NCI-H748 treated with DMSO at 0.1 percent for 48 hours (cell line): ENCODE measurements at places on chromosomes 11 and 22.

DNA sequence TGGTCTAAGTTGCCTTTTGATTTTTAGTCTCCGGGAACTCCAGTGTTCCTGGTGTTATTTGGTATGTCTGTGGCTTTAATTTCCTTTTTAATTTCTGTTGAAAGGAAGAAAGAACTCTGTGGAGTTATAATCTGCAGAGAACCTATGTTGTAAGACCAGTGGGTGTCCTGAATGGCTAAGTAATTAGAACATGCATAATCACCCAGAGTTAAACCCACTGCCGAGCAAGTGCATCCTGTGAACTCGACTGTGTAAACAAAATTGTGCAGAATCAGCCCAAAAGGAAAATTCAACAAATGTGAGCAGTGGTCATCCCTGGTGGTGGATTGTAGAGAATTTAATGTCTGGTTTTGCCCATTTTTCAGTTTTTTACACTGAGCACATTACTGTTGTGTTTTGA, 162.5 kb downstream of the COMMD9 start:
- no peak for DNase-seq

DNA sequence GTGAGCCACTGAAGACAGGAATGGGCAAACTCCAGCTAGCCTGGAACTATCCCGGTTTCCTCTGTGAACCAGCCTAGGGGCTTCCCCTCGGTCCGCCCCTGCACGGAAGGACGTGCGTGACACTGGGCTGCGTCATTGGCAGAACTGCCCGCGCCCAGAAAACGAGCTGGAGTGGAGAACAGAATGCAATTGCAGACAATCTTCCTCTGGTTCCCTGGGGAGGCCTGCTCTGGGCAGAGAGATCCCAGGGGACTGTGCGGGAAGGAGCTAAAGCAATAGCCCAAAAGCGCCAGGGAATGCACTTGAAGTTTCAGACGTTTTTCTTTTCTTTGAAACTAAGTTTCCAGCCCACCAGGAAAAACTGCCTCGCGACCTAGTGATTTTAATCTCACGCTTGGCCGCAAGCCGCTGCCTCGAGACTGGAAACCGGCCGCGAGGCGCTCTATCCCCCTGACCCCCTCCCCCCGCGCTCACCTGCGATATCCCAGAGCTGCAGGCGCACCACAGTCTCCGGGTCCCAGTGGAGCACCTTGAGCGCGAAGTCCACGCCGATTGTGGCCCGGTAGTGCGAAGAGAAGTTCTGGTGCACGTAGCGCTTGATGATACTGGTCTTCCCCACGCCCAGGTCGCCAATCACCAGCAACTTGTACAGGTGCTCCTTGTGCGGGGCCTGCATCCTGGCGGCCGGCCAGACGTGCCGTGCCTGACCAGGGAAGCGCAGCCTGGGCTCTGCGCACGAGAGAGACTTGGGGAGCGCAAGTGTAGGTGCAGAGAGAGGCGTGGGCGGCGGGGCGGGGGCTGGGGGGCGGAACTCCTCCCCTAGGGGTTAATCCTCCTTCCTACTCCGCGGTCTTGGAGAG, at the start of gene RAB38:
RAB38 (minus strand) TSS at position 735 of the 860 bp plus-strand sequence; CDS start at position 676, 59 bp downstream.
- no peak for DNase-seq

DNA sequence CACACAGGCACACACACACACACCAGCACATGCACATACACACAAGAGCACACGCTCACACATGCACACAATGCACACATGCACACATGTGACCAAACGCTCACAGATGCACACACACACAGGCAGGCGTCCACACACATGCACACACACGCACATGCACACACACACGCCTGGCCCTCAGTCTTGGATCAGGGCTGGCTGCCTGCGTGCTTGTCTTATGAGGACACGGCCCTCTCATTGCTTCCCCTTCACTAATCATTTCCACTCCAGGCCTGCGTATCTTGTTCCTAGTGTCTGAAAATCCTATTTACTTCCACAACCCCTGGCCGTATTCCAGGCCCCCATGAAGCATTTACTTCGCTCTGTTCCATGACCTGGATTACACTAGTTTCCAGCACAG, 740.5 kb downstream of the BRD1 start:
- DNase-seq = peak; percentile 16

DNA sequence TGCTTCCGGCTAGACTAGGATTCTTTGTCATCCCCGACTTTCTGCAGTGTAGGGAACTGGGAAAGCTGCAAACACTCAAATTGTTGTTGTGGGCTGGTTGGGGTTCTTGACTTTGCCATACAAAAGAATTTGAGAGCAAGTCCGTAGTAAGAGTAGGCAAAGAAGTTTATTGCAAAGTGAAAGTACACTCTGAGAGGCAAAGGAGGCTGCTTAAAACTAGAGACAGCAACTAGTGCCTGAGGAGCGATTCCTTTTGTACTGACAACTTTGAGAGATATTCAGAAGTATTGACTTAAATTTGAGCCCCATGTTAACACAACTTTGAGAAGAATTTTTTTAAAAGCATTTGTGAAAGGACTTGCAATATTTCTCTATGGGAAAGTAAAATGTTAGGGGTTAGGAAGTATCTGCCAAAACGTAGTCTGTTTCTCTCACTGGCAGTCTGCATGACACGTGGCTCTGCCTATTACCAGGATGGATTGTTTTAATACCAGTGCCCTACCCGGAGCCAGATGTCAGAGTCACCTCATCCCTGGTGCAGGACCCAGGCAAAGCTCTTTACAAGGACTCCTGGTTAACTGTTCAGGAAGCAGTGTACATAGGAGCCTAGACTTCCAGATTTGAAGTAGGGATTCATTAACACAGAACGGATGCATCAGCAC, 85.0 kb upstream of the CLPB start:
- DNase-seq = no peak

DNA sequence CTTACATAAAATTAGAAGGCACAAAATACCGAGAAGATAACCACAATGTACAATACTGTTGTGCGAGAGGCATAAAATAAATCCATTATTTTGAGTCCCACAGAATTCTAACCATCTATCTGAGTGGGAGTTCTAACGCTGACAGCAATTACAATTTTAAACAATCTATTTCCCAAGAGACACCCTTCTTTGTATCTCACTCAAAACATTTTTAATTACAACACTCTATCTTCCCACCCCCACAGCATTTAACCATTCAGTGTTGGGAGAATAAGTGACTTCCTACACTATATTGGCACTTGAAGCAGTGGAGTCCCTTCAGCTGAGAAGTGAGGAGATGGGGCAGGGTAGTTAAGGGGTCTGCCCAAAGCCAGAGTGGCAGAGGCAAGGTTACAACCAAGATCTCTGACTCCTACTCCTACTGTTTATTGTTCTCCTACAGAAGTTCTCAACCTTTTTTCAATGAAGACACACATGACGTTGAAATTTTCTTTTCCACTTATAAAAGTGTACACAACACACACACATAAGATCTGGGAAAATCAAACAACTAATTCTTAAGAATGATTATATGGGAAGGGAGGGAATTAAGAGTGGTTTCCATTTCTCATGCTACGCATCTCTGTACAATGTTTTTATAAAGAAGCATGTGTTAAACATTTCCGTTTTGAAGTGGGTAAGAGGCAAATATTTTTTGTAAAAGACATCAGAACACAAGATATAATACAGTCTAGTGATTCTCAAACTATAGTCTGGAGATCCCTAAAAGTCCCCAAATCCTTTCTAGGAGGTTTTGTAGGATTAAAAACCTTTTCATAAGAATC, 10.9 kb downstream of the SLC25A17 start:
- DNase-seq = no peak

DNA sequence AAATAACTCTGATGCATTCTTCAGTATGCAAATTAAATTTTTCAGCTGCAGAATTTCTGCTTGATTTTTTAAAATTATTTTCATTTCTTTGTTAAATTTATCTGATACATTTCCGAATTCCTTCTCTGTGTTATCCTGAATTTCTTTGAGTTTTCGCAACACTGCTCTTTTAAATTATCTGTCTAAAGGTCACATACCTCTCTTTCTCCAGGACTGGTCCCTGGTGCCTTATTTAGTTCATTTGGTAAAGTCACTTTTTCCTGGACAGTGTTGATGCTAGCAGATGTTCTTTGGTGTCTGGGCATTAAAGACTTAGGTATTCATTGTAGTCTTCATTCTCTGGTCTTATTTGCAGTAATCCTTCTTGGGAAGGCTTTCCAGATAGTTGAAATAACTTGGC, 577.4 kb upstream of the LUZP2 start:
- DNase-seq = no peak

GRCh38 chr22:44291265-44291664, 21.5 kb downstream of the SHISAL1 start:
- no peak for DNase-seq

DNA sequence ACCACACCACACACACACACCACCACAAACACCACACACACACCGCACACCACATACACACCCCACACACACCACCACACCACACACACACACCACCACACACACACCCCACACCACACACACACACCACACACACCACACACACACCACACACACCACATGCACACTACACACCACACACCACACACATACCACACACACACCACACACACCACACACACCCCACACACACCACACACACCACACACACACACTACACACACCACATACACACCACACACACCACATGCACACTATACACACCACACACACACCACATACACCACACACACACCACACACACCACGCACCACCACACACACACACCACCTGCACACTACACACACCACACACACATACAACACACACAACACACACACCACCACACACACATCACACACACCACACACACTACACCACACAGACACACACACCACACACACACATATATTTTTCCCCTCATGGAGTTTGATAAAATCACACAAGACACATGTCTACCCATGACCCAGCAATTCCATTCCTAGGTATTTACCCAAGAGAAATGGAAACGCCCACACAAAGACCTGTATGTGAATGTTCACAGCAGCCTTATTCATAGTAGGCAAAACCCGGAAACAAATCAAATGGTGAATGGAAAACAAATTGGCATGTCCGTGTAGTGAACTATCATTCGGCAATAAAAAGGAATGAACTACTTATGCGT, 14.3 kb downstream of the CD5 start:
- DNase-seq = no peak

DNA sequence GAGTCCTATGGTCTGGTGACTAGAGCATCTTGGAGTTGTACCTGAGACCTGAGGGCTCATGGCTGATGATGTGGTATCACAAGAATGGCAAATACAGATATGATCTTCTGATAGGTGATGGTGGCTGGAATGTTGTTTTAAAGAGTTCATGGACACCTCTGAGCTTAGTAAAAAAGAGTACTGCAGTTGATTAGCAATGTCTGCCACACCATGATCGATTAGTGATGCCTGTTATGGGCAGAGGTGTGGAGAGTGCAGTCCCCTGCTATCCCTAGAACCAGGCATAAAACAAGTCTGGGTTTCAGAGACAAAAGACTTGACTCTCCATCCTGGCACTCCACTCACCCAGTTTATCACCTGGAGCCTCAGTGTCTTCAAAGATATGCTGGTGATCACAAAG, 1.4 kb upstream of the BATF2 start:
- DNase-seq = no peak

GRCh38 chr11:129779342-129779741, 36.3 kb upstream of the TMEM45B start:
- DNase-seq = no peak

DNA sequence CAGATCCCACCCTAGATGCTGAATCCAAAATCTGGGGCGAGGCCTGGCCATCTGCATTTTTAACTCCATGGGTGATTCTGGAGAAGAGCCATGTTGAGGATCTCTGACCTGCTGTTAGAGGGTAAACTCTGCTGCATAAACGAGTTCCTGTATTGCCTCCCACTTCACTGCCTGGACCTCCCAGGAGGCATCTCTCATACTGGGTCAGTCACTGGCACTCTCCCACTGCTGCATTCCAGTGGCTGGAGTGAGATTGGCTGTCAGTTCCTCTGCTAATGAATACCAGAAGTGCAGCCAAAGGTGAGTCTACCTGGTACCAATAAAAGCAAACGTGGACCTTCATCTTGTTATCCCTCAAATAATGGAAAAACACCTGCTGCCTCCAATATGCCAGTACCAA, 10.3 kb downstream of the POLDIP3 start:
- DNase-seq = no peak

DNA sequence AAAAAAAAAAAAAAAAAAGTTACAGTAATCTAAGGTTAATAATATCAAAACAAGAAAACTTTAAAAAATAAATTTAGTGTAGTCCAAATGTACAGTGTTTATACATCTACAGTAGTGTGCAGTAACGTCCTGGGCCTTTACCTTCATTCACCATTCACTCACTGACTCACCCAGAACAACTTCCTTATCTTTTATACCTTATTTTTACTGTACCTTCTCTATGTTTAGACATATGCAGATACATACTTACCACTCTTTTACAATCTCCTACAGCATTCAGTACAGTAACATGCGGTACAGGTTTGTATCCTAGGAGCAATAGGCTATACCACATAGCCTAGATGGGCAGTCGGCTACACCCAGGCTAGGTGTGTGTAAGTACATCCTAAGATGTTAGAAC, 38.5 kb downstream of the TCF20 start:
- DNase-seq = no peak

GRCh38 chr11:56214537-56214936, 19.5 kb downstream of the OR5T2 start:
- no peak for DNase-seq

- DNase-seq = no peak
These were observed 21.4 kb downstream of the PANX1 start for GRCh38 chr11:94150056-94150455.

DNA sequence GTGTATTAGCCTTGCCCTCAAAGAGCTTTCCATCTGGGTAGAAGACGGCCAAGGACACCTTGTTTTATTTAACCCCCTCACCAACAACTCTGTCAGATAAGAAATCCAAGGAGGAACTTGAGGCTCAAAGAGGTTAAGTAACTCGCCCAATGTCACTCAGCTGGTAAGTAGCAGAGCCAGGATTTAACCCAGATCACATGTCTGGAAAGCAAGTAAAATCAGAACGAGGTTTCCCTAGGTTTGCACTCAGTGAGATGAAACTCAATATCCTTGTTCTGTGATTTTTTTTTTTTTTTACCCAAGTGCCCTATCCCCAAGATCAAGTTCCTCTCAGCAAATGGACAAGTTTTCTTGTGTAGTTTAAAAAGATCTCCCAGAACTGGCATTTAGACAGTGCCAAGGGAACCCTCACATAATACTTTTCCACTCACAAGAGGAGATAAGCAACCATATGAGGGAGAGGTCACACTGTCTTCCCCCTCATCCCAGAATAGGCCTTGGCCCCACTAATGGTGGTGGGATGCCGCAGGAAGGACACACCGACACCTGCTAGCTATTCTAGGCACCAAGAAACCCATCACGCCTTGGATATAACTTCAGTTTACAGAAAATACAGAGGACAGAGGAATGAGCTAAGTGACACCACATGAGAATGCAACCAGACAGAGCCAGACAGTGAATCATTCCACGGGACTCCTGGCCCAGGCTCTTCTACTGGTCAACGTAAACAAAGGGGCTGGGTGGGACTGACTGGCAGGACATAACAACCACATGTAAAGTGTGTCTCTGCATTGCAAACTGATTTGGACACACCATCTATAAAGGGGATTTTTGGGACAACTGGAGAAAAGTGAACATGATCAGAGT, 8.6 kb upstream of the ARAP1 start:
- DNase-seq = no peak

DNA sequence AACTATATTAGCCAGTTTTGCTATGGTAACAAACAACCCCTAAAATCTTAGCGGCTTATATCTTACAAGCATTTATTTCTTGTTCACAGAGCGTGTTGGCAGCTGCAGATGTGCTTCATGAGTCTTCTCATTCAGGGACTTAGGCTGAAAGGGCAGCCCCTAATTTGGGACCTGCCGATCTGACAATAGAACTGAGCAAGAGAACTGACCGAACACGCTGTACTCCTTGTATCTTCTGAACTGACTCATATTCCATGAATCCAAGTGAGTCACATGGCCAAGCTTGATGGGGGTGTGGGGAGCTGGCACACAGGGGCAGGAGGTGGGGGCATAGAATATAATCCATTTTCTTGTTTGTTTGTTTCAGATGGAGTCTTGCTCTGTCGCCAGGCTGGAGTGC, 481.7 kb upstream of the CADM1 start:
- DNase-seq = no peak
